ENCODE measurements at places on chromosomes 3 and 15.

DNA sequence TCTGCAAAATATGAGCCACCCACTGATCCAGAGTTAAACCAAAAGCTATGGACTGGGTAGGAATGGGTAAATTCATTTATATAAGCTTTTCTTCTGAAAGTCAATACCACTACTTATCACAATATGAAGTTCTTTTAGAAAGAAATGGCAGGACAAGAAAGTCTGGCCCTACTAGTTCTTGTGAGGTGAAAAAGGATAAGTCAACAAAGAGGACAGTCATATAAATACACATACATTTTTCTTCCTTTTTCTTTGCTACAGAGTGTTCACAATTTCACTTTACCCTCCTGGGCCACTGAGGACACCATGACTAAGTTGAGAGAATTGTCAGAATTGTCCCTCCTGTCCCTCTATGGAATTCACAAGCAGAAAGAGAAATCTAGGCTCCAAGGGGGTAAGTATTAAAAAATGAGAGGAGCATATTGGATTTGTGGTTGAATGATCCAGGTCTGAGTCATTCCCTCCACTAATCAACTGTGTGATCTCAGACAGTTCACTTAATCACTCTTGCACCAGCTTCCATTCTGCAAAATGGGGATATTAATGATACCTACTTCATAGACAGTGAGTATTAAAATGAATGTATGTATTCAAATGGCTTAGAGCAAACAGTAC, 27.6 kb downstream of the ACP3 start:
- H3K27me3 ChIP-seq: no peaks in the 10 kb centered on the region
- no peak for DNase-seq
- H3K4me1 ChIP-seq: no peaks in the 10 kb centered on the region
- no peak overlapping the region for H3K4me3 ChIP-seq
- H3K27ac ChIP-seq: no peak overlapping the region

DNA sequence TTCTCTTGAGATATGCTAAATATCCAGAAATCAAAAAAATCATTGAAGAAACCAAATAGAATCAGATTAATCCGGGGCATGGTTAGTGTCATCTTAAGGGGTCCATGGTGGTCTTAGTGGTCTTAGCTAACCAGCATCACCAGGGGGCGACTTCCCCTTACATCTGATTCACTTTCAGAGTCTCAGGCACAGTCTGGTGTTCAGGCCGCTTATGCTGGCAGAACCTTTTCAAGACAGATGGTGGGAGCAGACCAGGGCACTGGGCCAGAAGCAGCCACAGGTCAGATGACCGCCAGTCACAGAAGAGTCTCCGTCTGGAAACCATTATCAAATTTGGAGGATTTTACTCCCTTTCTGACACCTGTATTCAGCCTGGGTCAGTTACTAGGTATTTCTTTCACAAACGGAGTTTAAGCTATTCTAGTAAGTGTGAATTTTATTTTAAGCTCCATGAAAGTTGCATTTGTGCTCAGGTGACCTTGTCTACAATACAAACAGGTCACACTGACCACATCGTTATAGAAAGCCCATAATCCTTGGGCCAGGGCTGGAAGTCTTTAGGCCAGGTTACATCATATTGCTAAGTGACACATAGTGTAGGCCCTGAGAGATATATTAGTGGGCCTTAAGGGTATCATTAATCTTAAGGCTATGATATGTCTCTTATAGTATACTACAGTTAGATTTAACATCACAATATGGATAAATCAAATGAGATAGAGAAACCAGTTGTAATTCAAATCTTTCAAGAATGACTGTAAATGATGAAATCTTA, 365.5 kb downstream of the GBE1 start:
- H3K27me3 ChIP-seq: no peaks in the 10 kb centered on the region
- H3K4me1 ChIP-seq: no peaks in the 10 kb centered on the region
- H3K27ac ChIP-seq: no peak overlapping the region
- H3K36me3 ChIP-seq: no peaks in the 10 kb centered on the region

DNA sequence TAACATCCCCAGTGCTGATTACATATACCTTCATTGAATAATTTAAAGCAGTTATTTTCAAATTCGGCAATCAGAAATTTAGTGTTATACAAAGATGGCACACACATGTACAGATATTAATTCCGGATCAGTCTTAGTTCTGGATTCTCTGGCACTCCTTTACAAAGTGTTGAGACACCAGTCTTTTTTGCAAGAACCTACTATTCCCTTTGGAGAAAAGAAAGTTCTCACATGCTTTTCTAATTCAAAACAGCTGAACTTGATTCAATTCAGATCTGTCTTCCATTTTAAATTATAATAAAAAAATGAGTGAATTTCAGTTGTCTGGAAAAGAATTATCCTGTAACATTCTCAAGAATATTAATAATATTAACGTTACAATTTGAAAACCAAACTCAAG, 20.4 kb downstream of the CCDC191 start:
- no peak for DNase-seq
- H3K4me3 ChIP-seq: no peak overlapping the region
- H3K36me3 ChIP-seq: no peaks in the 10 kb centered on the region
- no peaks in the 10 kb centered on the region for H3K4me1 ChIP-seq
- no peak overlapping the region for H3K27ac ChIP-seq

- peaks cover 7% of the 10 kb centered on the region for H3K27me3 ChIP-seq
- H3K36me3 ChIP-seq: no peaks in the 10 kb centered on the region
- no peak overlapping the region for H3K27ac ChIP-seq
- H3K4me3 ChIP-seq: no peak overlapping the region
Measured at GRCh38 chr15:69982037-69982436, 115.7 kb downstream of the TLE3 start.

DNA sequence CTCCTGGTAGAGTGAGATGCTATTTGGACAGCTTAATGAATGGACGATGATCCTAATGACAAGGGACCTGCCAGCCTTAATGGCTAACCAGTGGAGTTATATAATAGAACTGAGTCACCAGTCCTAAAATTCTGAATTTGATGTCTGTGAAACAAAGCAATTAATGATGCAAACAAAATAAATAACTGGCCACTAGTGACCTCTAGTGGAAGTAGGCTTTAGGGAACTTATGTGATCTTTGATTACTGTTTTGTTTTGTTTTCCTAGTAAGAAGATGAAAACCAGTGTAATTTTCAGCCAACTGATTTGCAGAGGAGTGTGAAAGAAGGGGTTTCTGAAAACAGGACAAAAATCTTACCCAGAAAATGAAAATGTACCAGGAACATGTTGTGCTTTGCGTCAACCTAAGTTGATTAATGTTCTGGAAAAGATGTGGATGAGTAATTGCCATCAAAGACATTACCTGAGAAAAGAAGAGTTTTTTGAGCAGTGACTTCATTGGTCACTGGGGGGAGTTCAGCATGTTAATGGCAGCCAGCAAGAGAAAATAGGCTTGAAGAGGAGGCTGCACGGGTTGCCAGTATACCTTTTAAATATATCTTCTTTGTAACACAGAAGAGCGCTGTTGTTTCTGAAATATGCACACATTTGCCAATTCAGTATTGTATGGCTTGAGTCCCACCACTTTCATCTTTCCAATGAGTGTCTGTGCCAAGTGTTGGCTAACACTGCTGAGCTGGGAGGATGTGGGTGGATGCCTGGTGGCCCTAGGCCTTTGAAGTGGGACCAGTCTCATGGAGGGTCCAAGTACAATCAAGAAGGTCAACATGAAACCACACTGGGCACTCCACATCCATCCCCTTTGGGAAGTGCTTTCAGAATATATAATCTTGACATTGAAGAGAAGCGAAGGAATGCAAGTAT, 9.3 kb downstream of the VEPH1 start:
- peaks cover 15% of the 10 kb centered on the region for H3K4me1 ChIP-seq
- H3K27me3 ChIP-seq: no peaks in the 10 kb centered on the region
- H3K4me3 ChIP-seq: no peak overlapping the region
- H3K27ac ChIP-seq: no peak overlapping the region
- DNase-seq: no peak

Data from endodermal cell (in vitro differentiated cells).